ENCODE measurements at places on chromosomes 2 and 18.

DNA sequence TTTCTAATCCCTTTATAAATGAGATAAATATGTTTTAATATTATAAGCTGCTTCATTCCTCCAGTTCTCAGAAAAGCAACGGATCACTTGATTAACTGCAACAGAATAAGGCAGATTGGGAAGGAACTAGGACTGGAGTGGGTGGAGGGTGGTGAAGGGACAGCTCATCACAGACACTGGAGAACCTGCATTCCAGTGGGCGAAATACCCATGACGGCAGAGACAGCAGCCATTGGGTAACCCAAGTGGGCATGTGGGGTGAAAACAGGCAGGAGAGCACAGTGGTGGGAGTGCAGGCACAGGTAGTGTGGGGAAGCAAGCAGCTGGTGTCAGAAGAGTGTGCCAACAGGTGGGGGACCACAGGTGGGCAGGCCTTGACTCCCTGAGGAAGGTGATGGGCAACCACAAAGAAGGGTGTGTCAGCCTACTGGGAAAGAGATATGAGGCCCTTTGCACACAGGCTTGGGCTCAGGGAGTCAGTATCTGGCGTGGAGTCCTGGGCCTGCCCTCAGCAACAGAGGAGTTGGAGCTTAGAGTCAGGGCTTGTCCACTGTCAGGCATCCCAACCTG, 27.2 kb downstream of the DPYSL5 start:
- no peak for DNase-seq
- no peaks in the 10 kb centered on the region for H3K4me1 ChIP-seq
- H3K27ac ChIP-seq: no peak overlapping the region
- H3K27me3 ChIP-seq: peaks cover 6% of the 10 kb centered on the region
- H3K4me3 ChIP-seq: no peak overlapping the region
- H3K36me3 ChIP-seq: no peaks in the 10 kb centered on the region

DNA sequence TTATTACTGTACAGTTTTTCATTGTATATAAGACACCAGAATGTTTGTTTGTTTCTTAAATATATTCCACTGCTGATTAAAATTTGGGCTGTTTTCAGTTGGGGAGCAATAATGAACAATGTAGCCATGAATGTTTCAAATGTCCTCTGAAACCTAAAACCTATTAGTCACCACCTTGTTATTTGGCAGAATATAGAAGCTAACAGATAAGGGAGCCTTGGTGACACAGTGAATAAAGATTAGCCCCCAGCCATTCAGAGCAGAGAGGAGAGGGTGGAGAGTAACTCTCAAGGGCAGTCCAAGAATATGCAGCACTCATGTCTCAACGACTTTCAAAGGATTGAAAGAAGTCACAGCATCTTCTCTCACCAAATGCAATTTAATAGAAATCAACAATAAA, 43.1 kb upstream of the ATP8B1 start:
- peaks cover 19% of the 10 kb centered on the region for H3K4me1 ChIP-seq
- DNase-seq: peak; percentile 87
- peak overlapping the region; percentile 81 for H3K27ac ChIP-seq
- no peak overlapping the region for H3K4me3 ChIP-seq

- no peaks in the 10 kb centered on the region for H3K4me1 ChIP-seq
- H3K27me3 ChIP-seq: no peaks in the 10 kb centered on the region
- no peak overlapping the region for H3K27ac ChIP-seq
- H3K4me3 ChIP-seq: no peak overlapping the region
Measured at GRCh38 chr2:168939918-168940317, 38.8 kb downstream of the G6PC2 start.

DNA sequence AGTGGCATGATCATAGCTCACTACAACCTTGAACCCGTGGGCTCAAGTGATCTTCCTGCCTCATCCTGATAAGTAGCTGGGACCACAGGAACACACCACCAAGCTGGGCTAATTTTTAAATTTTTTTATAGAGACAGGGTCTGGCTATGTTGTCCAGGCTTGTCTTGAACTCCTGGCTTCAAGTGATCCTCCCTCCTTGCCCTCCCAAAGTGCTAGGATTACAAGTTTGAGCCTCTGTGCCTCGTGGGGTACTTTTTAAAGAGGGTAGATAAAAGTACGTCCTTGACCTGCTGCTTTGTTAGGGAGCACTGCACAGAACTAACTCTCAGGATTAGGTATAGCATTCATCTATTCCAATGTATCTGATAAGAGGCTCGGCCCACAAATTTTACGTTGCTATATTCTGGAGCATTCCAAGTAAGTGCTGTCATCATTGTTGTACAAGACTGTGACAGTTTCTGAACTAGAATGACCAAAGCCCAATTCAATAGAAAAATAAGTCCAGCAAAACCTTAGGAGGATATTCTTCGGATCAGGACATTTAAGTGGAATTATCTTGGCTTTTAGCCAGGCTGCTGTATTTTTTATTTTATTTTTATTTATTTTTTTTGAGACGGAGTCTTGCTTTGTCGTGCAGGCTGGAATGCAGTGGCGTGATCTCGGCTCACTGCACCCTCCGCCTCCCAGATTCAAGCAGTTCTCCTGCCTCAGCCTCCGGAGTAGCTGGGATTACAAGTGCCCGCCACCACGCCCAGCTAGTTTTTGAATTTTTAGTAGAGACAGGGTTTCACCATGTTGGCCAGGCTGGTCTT, 4.1 kb downstream of the MTCL1 start:
- no peaks in the 10 kb centered on the region for H3K36me3 ChIP-seq
- peaks cover 11% of the 10 kb centered on the region for H3K4me1 ChIP-seq
- H3K4me3 ChIP-seq: no peak overlapping the region
- H3K27ac ChIP-seq: no peak overlapping the region
- DNase-seq: no peak
- no peaks in the 10 kb centered on the region for H3K27me3 ChIP-seq

DNA sequence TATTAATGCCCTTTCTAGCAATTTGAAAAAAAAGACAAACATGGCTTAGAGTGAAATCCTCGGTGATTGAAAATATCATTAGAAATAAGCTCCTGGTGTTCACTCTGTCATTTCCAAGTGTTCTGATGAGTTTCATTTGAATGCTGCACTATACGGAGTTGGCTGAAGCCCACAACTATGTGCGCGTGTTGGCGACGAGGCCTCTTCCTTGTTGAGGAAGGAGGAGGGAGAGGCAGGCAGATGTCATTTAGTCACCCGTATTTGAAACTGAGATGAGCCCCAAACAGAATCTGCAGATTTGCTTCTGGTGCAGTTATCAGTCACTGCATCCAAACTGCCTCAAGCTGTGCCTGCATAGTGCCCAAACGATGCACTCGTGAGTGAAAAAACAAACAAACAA, 23.5 kb upstream of the SKOR2 start:
- no peaks in the 10 kb centered on the region for H3K27me3 ChIP-seq
- H3K27ac ChIP-seq: no peak overlapping the region
- no peaks in the 10 kb centered on the region for H3K36me3 ChIP-seq
- no peak for DNase-seq
- no peaks in the 10 kb centered on the region for H3K4me1 ChIP-seq

DNA sequence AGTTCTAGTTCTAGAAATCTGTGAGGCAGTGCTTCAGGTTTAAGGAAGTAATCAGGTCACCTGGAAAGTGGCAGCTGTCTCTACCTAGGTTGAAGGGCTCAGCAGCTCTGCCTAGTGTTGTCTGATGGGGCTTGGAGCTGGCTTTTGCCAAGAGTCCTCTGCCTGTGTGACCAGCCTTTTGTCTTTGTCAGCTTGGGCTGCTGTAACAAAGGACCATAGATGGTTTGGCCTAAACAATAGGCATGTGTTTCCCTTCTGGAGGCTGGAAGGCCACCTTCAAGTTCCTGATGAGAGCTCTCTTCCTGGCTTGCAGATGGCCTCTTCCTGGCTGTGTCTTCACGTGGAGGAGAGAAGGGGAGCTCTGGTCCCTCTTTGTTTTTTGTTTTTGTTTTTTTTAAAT, 13.3 kb downstream of the UBE2F start:
- no peak overlapping the region for H3K27ac ChIP-seq
- H3K4me1 ChIP-seq: no peaks in the 10 kb centered on the region
- H3K4me3 ChIP-seq: no peak overlapping the region
- peak; percentile 13 for DNase-seq

DNA sequence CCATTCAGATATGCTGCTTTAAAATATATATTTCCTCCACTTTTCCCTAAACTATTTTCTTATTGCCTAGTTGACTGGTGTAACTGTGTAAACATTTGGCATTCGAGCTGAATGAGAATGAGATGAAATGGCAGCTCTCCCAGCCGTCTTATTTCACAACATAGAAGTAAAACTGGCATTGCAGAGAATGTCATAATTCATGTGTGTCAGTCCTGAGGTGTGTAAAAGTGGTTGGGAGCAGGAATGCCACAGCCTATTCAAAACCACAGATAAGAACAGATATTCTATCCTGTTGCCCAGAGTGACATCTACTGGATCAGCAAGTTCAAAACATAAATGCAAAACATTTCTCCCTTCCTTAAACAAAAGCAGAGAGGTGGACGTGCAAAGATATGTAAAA, 565.5 kb upstream of the CHAC2 start:
- H3K36me3 ChIP-seq: no peaks in the 10 kb centered on the region
- no peak overlapping the region for H3K4me3 ChIP-seq
- DNase-seq: peak; percentile 11
- H3K27ac ChIP-seq: no peak overlapping the region

All from endothelial cell of umbilical vein (primary cell).